Suppressor macrophage treated with lipopolysaccharide for 1 hour (primary cell): ENCODE measurements at places on chromosomes 2 and 18.

DNA sequence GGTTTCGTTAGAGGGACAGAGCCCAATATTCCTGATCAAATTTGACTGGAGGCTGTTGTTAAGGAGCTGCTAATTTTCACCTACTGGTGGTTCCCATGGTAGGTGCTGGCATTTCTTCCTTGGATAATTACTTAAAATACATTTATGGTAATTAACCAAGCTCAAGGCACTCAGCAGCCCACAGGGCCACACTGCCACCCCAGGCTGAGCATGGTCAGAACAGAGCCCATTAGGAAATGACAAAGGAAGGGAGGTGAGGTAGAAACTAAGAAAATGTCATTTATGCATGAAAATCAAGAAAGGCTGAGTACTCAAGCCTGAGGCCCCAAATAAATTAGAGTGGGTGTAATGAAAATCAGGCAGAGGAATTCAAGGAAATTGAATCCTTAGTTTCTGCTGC, 510.2 kb upstream of the GYPC start:
- DNase-seq = no peak

- DNase-seq = no peak
Observed at GRCh38 chr18:43686709-43687108, 409.4 kb upstream of the SYT4 start.

GRCh38 chr2:69693059-69693774, 48.7 kb upstream of the ANXA4 start:
- peak; percentile 31 for DNase-seq

- no peak for DNase-seq
Observed at GRCh38 chr2:213353419-213353818, 69.2 kb downstream of the SPAG16 start.

GRCh38 chr2:158729873-158730620, 65.1 kb upstream of the DAPL1 start:
- no peak for DNase-seq

DNA sequence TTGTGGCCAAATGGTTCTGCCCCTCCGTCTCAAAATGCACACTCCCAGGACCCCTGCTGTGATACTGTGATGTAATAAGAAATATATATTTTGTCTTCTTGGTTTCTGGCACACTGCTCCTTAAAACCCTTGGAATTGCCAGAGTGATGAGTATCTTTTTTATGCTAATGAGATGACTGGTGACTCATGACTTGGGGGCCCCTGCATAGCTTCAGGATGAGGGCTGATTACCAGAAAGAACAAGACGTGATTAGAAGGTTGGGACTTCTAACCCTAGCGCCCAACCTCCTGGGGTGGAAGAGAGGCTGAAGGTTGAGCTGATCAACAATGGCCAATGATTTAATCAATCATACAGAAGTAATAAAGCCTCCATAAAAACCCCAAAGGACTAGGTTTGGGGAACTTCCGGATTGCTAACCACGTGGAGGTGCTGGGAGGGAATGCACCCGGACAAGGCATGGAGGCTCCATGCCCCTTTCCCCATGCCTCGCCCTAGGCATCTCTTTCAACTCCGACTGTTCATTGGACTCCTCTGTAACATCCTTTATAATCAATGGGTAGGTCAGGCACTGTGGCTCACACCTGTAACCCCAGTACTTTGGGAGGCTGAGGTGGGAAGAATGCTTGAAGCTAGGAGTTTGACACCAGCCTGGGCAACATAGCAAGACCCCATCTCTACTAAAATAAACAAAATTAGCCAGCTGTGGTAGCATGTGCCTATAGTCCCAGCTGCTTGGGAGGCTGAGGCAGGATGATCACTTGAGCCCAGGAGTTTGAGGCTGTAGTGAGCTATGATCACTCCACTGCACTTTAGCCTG, 89.1 kb downstream of the HS1BP3 start:
- peak; percentile 16 for DNase-seq

DNA sequence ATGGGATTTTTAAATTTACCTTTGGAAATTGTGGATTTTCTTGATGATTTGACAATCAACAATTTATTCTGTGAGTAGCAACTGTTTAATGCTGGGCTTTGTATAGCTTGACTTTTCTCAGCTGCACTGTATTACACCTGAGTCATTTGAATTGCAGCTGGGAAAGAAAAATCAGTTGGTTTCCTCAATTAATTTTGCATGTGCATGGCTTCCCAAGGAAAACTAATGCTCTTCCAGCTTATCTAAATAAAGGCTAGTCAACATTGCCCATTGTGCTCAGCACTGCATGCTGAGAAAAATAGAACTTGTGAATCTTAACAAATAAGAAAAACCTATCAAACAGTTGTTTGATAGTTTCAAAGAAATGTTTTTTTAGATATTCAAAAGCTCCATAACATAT, 268.3 kb upstream of the CDH20 start:
- no peak for DNase-seq

- no peak for DNase-seq
Observed at GRCh38 chr2:24048769-24049484, 614 bp upstream of the FKBP1B start.

- DNase-seq = no peak
Observed at GRCh38 chr2:143171817-143172216, 42.6 kb downstream of the ARHGAP15 start.

- DNase-seq = no peak
Observed at GRCh38 chr2:143839456-143839855, 680.5 kb downstream of the ZEB2 start.
